ENCODE measurements at places on chromosomes 3 and 15.
A peak's percentile ranks its signal among the peaks of the same experiment; 100 is the strongest.

DNA sequence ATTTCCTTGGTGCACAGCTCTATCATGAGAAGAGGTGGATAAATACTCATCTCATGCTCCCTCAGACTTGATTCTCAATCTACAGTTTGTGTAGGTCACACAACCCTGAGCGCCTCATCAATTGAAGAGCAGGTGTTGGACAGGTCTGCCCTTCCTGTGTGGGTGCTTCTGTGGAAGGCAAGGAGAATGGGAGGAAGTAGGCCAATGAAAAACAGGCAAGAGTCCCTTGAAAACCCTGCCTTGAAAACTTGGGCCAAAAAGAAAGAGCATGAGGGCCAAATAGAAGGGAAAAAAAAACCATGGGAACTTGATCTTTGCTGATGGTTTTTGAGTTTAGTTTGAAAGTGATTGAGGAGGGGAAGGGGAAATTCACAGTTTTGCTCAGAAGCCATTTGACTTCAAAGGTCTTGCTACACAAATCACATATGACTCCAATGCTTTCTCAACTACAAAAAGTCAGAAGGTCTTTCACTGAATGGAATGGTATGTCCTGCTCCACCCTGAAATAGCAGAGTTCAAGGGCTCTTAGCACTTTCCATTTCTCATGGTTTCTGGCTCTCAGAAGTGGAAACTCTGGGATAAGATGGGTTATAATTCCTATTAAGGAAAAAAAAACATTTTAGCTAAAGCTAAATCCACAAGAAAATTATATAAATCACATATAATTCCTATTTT lies 37.2 kb upstream of the TM4SF1 start:
- no peak for DNase-seq

DNA sequence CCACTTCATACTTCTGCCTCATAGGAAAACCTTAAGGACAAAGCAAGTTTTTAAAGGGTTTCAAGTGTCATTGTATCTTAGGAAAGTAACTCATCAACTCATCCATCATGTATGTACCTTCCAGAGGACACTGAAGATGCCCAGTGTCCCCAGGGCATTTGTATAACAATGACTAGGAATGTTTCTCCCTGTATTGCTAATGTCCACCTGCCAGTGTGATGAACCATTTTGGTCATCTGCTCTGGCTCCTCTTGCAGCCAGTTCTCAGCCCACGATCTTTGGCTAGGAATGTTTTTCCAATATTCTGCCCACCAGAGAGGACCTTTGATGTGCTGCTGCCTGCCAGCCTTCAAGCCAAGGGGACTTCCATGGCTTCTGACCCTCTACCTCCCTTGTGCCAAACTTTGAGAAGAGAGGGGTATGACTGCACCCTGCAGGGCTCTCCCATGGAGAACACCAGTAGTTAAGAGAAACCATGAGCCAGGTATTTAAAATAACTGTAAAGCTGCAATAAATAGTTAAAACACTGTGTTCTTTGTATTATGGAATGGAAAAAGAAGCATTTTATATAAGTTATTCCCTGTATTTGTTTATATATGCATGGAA lies 11.4 kb downstream of the LMOD3 start:
- no peak for DNase-seq

- no peak for DNase-seq
Observed at GRCh38 chr15:35142578-35142977, 57.5 kb upstream of the NANOGP8 start.

- no peak for DNase-seq
Observed at GRCh38 chr3:12622335-12622734, 41.6 kb downstream of the RAF1 start.

DNA sequence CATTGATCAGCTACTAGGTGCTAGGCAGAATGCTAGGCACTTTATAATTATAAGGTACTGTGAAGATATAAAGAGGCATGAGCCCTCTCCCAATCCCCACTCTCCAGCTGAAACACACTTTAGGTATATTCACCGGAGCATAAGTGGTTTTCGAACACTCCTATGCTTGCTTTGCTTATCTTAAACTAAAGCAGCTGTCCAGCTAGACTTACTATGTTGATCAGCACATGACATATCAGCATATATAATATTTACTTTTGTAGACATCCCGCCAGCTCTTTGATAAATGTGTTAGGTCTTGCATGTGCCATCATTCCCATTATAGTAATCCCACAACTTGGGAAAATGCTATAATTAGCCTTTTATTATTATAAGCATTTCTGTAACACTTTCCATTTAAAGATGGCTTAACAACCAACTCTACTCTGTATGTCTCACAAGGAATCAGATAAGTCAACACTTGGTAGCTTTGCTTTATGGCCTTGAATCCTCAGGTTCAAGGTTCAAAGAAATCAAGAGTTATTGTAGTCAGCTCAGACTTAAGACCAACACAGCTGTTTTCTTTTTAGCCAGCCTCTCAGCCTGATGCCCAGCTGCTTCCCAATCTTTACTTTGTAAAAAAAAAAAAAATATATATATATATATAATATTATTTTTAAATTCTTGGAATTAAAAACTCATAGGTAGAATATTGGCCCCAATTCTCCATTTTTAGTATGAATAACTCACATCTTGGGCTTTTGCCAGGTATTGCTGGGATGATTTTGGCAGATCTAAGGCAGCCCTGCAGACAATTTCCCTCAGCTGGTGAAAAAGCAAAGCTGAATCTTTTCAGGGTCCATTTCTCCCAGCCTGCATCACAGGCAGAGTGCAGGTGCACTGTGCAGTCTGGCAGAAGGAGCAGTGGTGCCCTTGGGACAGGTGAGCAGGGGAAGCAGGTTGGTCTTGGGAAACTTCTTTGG lies 104.2 kb downstream of the THRB start:
- DNase-seq = no peak

- no peak for DNase-seq
Observed at GRCh38 chr15:79474252-79474651, 42.1 kb downstream of the MINAR1 start.

DNA sequence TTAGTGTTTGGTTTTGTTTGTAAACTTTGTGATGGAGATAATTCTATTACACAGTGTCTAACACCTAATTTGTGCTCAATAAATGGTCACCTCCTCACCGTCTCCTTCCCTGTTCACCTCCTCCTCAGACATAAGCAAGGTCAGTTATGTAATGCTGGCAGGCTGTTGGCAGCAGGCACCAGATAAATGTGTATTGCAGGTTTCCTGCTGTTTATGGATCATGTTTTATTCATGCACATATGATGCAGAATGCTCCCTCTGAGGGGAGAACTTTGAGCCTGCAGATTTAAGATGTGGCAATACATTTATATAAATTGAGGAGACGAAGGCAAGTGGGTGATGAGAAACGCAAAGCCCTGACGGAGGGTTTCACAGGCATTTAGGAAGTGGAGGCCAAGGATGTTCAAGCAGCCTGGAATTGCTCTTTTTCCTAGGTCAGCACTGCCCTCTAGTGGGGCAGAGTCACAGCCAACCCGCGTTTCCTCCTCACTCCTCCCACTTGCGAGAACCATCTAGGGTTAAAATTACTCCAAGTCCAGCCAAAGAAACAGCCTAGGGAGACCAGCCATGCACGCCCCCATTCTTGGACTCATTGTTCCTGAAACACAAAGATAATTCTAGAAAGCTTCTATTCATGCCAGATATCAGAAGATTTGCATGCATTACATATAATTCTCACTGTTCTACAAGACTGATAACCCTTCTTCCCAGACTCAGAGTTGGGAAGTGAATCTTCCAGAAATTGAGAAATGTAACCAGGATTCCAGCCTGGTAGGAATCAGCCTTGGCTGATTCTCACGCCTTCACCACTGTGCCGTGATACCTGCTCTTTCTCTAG lies 228.7 kb downstream of the SLCO3A1 start:
- DNase-seq = peak; percentile 65

DNA sequence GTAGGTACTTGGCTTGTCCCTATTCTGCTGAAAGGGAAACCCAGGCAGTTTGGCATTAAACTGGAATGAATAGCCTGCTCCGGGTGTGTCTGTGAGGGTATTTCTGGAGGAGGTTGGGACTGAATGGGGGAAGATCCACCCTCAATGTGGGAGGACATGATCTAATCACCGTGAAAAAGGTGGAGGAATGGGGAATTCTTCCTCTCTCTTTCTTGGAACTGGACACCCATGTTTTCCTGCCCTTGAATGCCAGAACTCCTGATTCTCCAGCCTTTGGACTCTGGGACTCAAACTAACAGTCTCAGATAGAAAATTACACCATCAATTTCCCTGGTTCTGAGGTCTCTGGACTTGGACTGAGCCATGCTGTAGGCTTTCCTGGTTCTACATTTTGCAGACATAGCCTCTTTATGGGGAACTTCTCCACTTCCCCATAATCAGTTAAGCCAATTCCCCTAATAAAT lies 391.7 kb downstream of the EDEM1 start:
- DNase-seq = no peak

GRCh38 chr3:13110678-13111116 lies 37.5 kb upstream of the IQSEC1 start:
- DNase-seq = peak; percentile 33

- peak; percentile 55 for DNase-seq
Observed at GRCh38 chr3:10551821-10552630, 46.6 kb upstream of the ATP2B2 start.

DNA sequence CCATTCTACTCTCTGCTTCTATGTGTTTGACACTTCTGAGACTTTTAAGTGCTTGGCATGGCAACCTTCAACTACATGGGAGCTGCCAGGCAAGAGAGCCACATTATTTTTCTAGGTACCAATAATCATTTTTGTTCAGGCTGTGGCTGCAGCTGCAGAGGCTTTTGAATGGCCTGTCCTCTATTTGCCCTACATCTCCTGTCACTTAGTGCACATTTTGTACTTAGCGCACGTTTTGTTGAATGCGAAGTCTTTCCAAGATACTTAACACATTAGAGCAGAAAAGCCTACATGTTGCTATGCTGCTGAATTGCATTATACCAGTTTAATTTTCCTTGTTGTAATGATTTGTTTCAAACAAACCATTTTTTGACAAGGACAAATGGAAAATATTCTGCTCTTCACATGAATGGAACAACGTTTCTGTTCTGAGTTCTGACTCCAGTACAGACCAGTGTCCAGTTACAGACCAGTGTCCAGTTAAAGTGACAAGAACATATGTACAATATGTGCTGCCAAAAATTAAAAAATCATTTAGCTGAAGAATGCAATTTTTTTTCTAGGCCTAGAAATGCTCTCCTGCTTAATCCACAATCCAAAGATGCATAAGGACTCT lies 113.9 kb downstream of the ABI3BP start:
- no peak for DNase-seq

DNA sequence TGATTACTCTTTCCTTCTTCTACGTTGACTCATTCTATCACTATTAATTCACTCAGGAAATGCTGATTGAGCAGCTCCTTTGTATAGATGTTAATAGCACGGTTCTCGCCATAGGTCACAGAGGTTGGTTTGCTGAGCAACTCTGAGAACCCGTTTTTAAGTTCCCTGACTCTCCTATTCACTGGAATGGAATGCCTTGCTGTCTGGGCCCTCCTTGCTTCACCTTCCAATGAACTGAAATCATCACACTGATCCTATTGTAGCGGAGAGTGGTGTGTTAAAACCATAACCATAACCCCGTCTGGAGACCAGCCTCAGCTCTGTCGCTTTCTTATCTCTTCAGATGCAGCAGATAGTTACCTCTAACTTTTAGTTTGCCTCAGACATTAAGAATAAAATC lies 323.6 kb downstream of the GABRB3 start:
- DNase-seq = no peak

GRCh38 chr15:33580526-33580925 lies 269.8 kb downstream of the RYR3 start:
- DNase-seq = no peak

- no peak for DNase-seq
Observed at GRCh38 chr3:37114251-37115145, 59.9 kb downstream of the LRRFIP2 start.

GRCh38 chr3:32510075-32510724 lies 7.5 kb upstream of the CMTM6 start:
- peak; percentile 81 for DNase-seq

GRCh38 chr3:151740581-151740980 lies 6.9 kb downstream of the AADACL2 start:
- no peak for DNase-seq

DNA sequence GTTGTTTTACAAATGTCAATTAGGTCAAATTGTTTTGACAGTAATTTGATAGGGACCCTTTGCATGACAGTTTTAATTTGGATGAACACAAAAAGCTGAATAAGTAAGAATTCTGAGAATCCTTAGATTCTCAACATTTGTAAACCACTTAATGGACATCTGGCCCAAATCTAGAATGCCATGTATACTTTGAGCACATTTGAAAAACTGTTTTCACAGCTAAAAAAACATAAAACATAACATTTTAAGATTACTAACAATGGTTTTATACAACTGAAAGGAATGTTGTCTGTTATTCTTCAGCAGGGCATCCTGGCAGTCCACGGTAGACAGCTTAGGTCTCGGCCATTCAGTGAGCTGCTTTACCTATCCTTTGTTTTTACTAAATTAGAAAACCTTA lies 34.5 kb upstream of the TM2D3 start:
- no peak for DNase-seq

DNA sequence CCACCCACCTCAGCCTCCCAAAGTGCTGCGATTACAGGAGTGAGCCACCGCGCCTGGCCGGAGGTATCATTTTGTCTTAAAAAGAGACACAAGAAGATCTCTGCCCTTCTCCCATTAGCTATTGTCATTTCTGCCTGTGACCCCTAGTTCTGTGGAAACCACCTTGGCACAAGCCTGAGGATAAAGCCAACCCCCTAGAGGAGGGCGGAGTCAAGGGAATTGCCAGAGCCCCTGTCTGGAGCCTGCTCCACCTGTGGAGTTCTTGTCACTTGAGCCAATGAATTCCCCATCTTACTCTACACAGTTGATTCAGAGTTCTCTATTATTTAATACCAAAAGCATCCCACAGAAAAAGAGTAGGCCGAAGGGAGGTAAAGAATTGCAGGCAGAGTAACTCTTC lies 34.9 kb upstream of the KLHL6 start:
- no peak for DNase-seq

DNA sequence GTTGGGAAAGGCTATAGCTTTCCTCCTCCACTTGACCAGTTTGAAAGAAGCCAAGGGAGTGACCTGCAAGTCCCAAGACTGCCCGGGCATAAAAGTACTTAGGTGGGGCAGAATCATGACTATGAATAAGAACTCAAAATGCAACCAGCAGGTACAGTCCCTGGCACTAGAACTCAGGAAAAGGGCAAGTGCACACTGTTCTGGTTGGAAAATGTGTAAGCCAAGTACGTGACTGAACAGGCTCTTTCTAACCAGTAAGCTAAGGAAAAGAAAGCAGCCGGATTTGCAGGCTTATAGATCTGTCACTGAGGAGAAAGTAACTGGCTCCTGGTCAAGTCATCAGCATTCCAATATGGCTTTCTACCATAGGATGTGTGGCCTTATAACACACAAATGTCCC lies 101.2 kb upstream of the SLC4A7 start:
- DNase-seq = no peak

Data from activated naive CD4-positive, alpha-beta T cell treated with anti-CD3 and anti-CD28 coated beads, Interleukin-2, amount 10 ng/mL, durations not matched to agents 7 days and 5 days (primary cell).